ENCODE measurements at places on chromosomes 2 and 18.

DNA sequence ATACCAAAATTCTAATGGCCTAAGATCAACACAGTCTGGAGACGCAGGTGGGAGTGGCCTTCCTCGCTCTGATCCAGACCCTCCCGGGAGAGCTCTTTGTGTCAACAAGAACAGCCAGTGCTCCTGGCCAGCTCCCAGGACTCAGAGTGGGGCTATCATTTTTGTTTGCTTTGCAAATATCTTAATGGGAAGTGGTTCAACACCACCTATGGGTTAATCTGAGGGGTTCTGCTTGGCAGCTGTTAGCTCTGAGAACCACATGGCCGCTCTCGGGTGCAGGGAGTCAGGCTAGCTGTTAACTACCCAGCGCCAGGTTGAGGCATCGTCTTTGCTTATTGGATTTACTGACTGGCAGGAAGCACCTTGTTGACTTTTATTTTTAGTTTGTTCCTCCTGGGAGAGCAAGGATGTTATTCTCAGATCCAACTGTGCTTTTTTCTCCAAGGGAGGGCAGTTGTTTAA, 184.8 kb upstream of the SP5 start:
- peak; percentile 96 for DNase-seq

DNA sequence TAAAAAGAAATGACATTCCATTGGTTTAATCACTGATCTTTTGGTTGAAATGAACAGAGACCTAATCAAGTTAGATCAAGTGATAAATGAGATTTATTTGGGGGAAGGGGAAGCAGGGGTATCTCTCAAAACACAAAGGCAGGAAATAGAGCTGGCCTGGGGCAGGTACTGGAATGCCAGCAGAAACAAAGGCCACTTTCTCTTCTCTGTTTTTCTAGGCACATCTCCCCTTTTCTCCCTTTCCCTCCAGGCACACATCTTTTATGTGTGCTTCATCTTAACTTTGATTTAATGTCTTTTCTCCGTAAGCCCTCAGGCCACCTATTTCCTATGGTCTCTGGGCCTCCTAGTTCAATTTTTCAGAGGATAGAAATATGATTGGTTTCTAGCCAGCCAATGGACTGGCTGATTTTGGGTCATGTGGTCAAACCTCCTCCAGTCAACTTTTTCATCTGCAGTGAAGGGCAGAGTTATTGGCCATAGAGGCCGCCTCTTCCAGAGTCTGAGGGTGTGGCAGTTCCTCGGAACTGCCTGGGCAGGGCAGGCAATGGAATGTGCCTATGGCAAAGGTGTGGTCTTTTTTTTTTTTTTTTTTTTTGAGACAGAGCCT, 58.9 kb upstream of the FAM136A start:
- DNase-seq: no peak

DNA sequence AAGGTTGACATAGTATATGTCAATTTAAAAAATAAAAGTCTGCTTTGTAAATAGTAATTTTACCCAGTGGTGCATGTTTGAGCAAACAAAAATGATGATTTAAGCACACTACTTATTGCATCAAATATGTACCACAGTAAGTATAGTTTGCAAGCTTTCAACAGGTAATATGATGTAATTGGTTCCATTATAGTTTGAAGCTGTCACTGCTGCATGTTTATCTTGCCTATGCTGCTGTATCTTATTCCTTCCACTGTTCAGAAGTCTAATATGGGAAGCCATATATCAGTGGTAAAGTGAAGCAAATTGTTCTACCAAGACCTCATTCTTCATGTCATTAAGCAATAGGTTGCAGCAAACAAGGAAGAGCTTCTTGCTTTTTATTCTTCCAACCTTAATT, 78.6 kb upstream of the CSRNP3 start:
- peak; percentile 82 for DNase-seq

GRCh38 chr2:191013682-191013931, 364 bp downstream of the STAT1 start:
- no peak for DNase-seq

DNA sequence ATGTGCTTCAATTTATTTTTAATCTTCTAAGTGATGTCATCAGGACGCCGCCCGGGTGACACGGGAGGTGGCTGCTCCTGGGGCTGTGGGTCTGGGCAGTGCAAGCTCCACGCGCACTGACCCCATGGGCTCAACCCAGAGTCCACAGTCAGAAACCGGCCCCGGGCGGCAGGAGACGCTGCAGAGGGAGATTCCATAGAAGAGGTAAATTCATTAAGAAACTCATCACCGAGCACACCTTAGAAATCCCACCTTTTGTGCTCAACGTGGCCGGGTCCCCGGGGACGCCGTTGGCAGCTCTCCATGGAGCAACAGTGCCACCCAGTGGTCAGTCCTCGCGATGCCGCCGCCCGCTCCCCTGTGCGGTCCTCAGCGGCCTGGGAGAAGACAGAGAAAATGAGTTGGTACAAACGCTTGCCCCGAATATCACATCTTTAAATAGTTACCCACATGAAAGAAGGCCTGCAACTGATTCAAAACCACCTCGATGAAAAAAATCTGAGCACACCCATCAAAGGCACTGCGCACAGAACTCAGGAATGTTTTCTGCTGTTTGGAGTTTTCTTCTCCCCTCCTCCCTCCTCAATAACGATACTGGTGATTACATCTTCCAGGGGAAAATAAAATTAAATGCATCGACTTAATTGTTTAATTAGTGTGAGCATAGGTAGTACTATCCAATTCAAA, 92.6 kb downstream of the CMPK2 start:
- DNase-seq: peak; percentile 26

DNA sequence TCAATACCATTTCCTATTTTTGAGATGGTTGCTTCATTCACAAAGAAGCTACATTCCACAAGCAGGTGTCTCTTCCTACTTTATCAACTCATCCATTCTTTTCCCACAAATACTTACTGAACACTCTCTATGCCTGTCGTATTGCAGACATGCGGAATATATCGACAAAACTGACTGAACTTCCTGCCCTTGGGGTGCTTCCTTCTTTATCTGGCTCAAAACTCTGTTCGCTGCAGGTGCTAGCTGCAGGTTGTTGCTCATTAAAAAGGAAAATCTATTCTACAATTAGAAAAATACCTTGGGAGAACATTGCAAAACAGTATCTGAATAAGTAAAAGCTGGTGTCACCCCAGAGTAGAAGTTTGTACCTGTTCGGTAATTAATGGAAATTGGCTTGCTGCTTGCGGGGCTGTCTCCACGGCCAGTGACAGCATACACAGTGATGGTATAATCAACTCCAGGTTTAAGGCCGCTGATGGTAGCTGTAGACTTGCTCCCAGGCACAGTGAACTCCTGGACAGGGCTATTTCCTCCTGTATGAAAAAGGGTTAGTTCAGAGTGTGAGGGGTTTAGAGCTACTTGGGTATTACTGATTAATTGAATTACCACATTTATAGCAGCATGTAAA, 52.1 kb downstream of the FN1 start:
- no peak for DNase-seq

DNA sequence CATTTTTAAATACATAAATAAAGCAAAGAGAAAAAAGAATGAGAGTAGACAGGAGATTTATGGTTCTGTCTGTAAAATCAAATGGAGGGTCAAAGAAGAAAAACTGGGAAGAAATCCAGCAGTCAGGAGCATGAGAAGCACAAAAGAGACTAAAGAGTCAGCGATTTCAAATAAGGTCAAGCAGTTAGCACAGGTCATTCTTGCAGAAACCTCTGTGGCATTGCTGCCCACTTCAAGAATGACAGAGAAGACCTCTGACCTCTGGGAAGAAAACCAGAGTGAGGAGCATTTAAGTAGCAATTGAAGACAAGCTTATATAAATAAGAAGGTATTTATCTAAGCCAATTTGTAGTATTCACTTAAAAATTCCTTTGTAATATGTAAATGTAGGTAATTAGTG, 172.0 kb upstream of the SPOPL start:
- no peak for DNase-seq

DNA sequence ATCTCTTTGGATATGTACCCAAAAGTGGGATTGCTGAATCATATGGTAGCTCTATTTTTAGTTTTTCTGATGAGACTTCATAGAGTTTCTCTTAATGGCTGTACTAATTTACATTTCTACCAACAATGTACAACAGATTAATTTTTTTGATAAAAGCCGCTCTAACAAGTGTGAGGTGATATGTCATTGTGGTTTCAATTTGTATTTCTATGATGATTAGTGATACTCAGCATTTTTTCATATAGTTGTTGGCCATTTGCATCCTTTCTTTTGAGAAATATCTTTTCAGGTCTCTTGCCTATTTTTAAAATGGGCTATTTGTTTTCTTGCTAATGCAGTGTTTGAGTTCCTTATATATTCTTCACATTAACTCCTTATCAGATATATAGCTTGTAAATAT, 4.3 kb downstream of the IL18RAP start:
- DNase-seq: no peak

- no peak for DNase-seq
Measured at GRCh38 chr2:136766073-136766404, 694 bp downstream of the THSD7B start.

DNA sequence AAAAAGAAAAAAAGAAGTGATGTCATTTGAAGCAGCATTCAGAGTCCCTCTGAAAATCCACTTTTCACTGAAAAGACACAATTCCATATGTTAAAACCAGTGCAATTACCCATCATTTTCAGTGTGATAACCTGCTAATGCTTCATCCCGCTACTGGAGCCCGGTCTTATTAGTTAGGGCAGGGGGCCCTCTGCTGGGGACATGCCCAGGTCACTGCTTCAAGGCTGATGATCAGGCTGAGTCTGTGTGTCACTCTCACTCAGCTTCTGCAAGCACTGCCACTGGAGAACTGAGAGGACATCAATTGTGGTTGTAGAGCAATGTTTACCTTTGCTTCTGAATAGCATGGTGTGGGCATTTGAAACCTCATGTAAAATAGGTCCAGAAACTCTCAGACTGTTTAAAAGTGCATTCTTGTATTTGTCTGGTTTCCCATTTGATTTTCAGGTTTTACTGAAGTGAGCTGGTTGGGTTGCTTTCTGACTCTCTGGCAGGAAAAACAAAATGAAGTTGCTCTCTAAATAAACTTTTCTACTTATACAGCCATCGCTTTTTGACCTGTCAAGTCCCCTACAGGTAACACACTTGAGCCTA, 49.2 kb upstream of the NXPH2 start:
- DNase-seq: no peak

DNA sequence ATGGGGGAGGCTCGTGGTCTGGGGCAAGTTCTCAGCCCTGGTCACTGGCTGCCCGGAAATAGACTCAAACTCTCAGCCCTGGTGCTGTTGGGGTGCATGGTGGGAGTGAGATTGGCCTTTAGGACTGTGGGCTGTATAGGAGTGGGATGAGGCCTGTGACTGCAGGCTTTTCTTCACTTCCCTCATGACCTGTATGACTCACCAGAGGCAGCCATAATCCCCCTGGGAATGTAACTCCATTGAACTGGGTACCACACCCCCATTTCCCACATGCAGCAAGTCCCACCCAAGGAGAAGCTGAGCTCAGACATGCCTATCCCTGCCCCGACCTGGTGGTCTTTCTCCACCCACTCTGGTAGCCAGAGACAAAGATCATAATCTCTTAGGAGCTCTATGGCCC, 177.7 kb upstream of the OSR1 start:
- DNase-seq: no peak

DNA sequence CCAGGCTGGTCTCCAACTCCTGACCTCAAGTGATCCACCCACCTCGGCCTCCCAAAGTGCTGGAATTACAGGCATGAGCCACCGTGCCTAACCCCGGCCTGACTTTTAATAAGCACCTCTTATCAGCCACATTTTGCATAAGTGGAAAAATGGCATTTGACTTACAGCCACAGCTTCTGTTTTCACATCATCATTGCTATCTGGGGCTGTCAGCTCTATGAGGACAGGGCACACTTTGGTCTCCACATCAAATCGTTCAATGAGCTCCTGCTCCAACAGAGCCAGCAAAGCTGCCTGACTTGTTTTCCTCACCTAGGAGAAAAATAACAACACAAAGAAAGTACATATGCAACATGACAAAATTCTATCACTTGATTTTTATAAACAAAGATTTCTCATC, 26.4 kb downstream of the PPP4R1 start:
- DNase-seq: no peak

GRCh38 chr2:25453199-25453905, 111.6 kb upstream of the DNMT3A start:
- DNase-seq: no peak

GRCh38 chr18:47746615-47747014, 183.8 kb downstream of the SMAD2 start:
- DNase-seq: no peak

GRCh38 chr18:35861367-35862118, 110.9 kb upstream of the RMP24 start:
- no peak for DNase-seq

- no peak for DNase-seq
Measured at GRCh38 chr18:77397617-77398016, 148.0 kb downstream of the GALR1 start.

DNA sequence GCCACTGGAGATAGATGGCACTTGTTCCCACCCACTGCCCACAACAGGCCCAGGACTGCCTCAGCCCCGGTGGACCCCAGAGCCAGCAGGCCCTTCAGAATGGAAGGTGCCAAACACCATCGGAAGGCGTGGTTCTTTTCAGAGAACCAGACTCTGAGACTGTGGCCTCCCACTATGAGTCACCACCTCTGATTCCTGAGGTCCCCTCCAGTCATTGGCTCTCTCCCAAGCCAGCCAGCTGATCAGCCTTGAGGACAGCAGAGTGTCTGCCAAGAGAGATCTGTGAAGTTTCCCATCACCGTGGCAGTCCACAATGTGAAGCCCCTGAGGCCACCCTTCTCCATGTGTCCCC, 10.4 kb upstream of the MAP3K2 start:
- no peak for DNase-seq

DNA sequence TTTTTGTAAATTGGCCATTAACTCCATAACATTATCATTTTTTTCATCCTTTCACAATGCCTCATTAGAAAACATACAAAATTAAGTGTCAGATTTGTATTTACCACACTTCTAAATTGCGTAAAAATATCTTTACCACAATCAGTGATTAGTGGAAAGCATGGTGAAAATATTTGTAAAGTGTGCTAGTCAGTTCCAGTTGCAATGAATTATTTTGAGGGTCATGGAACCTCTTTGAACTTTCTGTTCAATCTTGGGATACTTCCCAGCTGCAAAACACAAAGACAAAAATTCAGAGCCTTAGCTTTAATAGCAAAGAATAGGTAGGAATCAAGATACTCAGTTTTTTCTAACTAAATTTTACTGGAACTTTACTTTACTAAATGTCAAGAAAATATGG, 4.0 kb upstream of the COL3A1 start:
- DNase-seq: no peak

DNA sequence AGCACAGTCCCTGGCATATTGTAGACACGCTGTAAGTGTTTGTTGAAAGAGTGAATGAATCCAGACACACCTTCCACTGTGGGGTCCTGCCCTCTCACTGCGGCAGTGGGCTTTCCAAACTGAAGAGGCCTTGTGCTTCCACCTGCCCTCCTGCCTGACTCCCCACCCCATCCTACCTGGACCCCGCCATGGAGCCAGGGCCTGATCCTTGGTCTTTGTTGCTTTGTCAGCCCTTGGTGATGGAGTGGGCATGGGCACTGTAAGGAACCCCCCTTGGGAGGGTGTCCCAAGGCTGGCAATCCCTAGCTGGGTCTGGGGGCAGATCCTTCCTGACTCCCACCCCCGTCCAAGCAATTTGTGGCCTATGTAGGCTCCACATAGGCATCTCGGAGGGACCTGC, 33.1 kb downstream of the KLHL29 start:
- no peak for DNase-seq

Data from NCI-H2081 treated with DMSO at 0.1 percent for 48 hours (cell line).